Activated T-cell treated with anti-CD3 and anti-CD28 coated beads, Interleukin-2, amount 50 U/mL, for 48 hours (primary cell): ENCODE measurements at places on chromosomes 1 and 21.

DNA sequence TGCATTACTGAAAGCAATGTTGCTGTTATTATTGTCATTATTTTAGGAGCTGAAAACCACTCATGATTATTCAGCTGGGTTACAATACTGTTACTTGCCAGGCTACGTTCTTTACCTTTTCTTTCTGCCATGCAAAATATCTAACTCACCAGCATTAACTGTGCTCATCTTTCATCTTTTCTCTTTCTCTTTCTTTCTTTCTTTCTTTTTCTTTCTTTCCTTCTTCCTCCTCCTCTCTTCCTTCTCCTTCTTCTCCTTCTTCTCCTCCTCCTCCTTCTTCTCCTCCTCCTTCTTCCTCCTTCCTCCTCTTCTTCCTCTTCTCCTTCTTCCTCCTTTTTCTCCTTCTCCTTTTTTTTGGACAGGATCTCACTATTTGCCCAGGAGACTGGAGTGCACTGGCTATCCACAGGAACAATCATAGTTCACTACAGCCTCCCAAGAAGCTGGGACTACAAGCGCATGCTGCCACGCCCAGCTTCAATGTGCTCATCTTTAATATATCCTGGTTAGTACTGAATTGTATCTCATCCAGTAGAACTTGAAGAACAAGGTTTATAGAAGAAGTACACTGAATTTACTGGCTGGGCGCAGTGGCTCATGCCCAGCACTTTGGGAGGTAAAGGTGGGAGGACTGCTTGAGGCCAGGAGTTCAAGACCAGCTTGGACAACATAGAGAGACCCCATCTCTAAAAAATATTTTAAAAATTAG lies 6.9 kb upstream of the ZMYM4 start:
- DNase-seq = no peak

DNA sequence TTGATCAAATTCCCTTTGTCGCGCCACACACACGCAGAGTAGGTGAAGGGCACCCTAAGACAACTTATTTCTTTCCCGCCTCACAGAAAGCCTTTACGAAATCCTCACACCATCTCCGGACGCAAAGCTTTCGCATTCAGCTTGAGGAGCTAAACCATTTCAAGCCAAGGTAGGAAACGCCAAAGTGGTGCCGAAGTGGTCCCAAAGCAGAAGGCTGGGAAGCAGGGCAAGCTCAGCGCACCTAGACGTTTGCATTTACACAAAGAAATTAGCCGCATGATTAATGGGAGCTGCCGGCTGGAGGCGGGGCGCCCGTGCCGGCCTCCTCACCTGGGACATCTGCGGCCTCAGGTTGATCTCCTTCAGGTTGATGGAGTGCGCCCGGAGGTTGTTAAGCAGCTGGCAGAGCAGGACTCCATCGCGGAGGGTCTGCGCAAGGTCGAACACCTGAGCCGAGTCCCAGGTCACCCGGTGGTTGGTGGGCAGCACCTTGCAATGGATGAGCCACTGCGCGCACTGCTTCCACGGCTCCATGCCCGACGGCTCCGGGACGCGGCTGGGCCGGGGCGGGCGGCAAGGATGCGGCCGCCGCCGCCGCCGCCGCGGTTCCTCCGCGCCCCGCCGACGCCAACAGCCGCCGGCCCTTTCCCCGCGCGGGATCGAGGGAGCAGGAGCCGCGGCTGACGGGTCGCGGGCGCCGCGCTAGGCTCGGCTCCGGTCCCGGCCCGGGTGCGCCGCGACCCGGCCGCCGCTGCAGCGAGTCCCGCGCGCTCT lies 457 bp downstream of the VAV3 start:
- DNase-seq = peak; percentile 60

- no peak for DNase-seq
Measured at GRCh38 chr1:3604997-3605823, 6.1 kb downstream of the MEGF6 start.

GRCh38 chr1:46102769-46103476 lies 29.5 kb downstream of the PIK3R3 start:
- DNase-seq = no peak

- no peak for DNase-seq
Measured at GRCh38 chr1:192080684-192081083, 77.6 kb upstream of the RGS18 start.

GRCh38 chr1:226444901-226445300 lies 37.0 kb upstream of the PARP1 start:
- peak; percentile 65 for DNase-seq

- DNase-seq = no peak
Measured at GRCh38 chr21:27061770-27062169, 94.9 kb upstream of the ADAMTS5 start.

DNA sequence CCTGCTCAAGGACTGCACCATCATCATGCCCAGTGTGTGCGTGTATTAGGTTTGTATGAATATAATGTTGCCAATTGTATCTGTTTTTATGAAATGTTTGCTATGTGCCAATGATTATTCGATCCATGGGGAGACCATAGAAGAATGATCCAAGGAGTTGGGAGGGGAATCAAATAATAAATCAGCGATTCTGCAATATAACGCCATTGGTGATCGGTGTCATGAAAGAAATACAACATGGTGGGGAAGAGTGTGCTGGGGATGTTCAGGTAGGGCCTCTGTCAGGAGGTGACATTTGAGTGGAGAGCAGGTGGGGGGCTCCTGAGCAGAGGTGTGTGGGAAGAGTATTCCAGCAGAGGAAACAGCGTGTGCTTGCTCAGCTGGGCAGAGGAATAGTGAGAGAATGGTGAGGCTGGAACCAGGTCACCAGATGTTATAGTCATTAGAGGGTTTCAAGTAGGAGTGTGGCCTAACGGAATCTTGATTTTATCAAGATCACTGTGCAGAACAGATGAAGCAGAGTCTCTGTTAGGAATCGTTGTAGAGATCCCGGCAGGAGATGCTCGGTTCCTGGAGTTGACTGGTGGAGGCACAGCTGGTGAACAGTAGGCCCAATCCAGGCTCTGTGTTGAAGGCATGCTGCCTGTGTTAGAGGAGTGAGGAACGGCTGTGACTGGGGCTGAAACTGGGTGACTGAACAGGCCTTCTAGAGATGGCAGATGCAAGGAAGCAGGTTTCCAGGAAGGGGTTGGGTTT lies 2.9 kb upstream of the ZNF496 start:
- no peak for DNase-seq

DNA sequence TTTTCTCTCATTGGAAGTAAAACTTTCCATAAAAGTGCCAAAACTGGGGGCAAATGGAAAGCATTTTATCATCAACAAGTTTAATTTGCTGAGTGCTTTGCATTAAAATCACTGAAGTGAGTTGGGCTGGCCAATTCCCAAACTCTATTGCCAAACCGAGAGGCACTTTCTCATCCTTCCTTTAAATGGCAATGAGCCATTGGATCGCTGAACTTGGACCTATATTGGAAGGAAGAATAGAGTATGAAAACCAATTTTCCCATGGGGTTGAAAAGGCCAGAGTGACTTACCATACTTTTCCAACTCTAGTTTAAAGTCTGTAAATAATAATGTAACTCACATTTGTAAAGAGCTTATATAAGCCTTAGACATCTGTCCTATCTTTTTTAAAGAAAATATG lies 189.1 kb upstream of the C1orf87 start:
- DNase-seq = no peak

DNA sequence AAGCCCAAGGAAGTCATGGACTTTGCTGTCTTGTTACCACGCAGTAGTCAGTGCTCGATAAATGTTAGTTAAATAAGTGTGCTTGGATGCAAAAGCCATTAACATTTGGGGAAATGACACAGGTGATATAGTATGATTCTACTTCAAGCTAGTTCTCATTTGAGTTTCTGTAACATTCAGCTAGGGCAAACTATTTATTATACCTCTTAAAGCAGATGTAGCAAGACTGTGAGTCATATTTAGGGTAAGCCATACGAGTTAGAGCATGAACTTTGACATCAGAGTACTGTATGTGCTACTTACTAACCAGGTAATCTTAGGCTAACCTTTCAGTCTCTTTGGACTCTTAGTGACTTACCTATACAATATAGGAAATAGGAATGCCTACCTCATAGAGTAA lies 21.0 kb downstream of the CLCA4 start:
- DNase-seq = no peak

GRCh38 chr1:208820580-208821212 lies 576.5 kb upstream of the PLXNA2 start:
- no peak for DNase-seq

DNA sequence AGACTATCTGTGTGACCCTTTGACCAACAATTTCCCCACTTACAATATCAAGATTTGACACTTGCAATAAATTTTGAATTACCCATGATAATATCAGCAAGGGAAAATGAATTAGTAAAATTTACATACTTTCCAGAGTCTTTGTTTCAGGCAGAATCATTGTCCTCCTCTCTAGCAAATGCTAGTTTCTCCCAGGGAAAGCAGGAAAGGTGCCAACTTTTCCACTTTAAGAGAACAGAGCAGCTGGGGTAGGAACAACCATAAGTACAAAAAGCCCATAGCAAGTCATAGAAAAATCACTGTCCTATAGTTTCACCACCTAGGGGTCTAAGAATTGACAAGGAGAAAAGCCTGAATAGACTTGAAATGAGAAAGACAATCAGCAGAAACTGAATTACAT lies 67.1 kb upstream of the GUCA2B start:
- DNase-seq = no peak

- peak; percentile 63 for DNase-seq
Measured at GRCh38 chr1:205285381-205286101, 36.0 kb downstream of the NUAK2 start.

DNA sequence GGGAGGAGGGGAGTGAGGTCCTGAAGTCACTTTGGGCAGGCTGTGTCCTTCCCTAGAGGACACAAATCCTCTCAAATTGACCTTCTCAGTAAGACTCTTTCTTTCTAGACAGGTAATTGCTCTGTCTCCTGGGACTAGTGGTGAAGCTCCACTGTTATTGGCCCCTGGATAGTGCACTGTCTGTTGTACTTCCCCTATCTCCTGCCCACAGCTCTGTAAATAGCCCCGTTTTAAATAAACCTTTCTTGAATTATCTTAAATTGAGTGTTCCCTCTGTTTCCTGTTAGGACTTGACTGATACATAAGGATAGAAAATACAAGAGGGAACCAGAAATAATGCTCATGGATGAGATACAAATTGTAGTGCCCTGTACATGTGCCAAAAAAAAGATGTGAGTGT lies 229.5 kb upstream of the USP24 start:
- no peak for DNase-seq

- DNase-seq = no peak
Measured at GRCh38 chr1:192140382-192140781, 17.9 kb upstream of the RGS18 start.

GRCh38 chr1:57294177-57294576 lies 129.7 kb downstream of the DAB1 start:
- DNase-seq = no peak

- no peak for DNase-seq
Measured at GRCh38 chr1:25360596-25361581, 22.8 kb downstream of the TMEM50A start.

- no peak for DNase-seq
Measured at GRCh38 chr1:7751174-7751573, 19.9 kb upstream of the VAMP3 start.

GRCh38 chr1:13583966-13584791 lies 547 bp downstream of the PDPN start:
- DNase-seq = no peak

GRCh38 chr1:7549277-7550161 lies 221.6 kb upstream of the VAMP3 start:
- DNase-seq = peak; percentile 68

GRCh38 chr1:10064416-10065343 lies 31.9 kb downstream of the UBE4B start:
- no peak for DNase-seq

GRCh38 chr1:53878492-53879105 lies 11.0 kb downstream of the YIPF1 start:
- DNase-seq = no peak

DNA sequence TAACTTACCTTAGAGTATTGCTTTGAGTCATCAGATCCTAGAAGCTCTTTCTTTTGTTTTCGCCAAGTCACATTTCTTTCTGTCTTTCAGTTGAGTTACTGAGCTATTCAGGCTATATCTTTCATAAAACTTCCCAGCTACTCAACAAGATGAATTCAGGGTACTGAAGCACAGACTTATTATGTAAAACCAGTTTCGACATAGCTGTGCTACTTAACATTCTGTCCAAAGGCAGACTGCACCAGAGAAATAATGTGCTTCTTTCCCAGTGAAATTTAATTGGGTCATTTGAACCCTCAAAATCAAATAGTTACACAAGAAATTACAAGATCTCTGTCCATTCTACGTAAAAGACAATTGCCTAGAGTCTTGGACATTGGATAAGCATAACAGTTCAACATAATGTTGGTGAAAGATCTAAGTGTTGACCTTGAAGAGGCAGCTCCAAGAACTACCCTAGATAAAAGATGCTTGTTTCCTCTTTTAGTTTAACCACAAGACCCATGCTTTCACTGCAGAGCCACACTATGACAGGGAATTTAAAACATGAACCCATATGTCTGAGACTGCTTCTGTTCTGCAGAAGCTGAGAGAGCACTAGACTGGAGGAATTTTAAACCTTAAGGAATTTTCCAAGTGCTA lies 163.2 kb downstream of the LRRC40 start:
- DNase-seq = no peak

DNA sequence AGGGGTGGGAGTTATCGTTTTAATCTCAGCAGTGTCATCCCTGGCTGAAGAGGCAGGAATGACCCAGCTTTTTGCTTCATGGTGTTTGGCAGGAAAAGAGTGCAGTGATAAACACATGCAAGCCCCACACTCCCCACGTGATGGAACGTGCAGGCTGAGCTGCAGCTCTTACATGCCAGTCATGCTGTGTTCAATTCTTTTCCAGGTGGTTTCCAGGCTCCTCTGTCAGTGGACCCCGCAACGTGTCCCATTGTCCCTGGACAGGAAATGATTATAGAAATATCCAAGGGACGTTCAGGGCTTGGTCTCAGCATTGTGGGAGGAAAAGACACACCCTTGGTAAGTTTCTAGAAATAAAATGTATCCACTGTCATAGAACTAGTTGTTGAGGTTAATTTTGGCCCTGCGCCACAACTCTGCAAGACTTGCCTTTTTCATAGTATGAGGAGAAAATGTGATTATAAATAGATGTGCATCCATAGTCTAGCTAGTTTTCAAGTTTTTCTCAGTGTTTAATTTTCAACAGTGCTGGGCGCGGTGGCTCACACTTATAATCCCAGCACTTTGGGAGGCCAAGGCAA lies 110.2 kb upstream of the L1TD1 start:
- no peak for DNase-seq

DNA sequence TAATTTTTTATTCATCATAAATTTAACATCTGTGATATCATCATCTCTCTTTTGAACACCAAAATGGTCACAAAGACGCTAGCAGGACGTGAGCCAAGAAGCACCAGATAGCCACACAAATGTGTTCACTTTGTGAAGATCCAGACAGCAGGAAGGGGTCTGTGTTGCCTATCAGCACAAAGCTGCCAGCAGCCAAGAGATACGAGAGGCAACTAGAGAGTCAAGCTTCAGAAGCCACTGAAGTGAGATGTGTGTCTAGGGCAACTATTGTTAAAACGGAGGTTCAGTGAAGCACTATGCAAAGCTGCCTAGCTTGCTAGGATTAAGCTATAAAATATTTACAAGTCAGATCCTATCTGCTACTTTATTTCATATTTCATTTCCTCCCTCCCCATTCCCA lies 45.3 kb downstream of the NDC1 start:
- DNase-seq = no peak

GRCh38 chr21:36640721-36641244 lies 58.1 kb upstream of the SIM2 start:
- DNase-seq = no peak

- no peak for DNase-seq
Measured at GRCh38 chr1:235822685-235823084, 44.0 kb downstream of the LYST start.
